Endothelial cell of umbilical vein (primary cell): ENCODE measurements at places on chromosomes 1 and 21. TPM values are rescaled to one million over a fixed set of nuclear protein-coding genes. Genes with fewer than 3 reads are reported as not detected.

Gene CLCA4
- total RNA-seq: not detected in 2 replicates

Gene DIO1
- not detected in 2 replicates for total RNA-seq

Gene SIPA1L2
- total RNA-seq: 12.8 and 14.2 TPM in 2 replicates

Gene PLA2G2D
- not detected in 2 replicates for total RNA-seq

GRCh38 chr1:24411963-24412362, 1.6 kb downstream of the STPG1 start:
- no peak overlapping the region for H3K4me3 ChIP-seq
- no peaks in the 10 kb centered on the region for H3K27me3 ChIP-seq
- H3K4me1 ChIP-seq: peaks cover 27% of the 10 kb centered on the region
- H3K36me3 ChIP-seq: no peaks in the 10 kb centered on the region
- no peak for DNase-seq
- H3K27ac ChIP-seq: peak overlapping the region; percentile 3

GRCh38 chr1:223700942-223701637, 11.2 kb upstream of the CAPN2 start:
- no peaks in the 10 kb centered on the region for H3K36me3 ChIP-seq
- peaks cover 37% of the 10 kb centered on the region for H3K4me1 ChIP-seq
- no peak overlapping the region for H3K4me3 ChIP-seq
- H3K27ac ChIP-seq: peak overlapping the region; percentile 73
- DNase-seq: peak; percentile 74
- H3K27me3 ChIP-seq: no peaks in the 10 kb centered on the region

DNA sequence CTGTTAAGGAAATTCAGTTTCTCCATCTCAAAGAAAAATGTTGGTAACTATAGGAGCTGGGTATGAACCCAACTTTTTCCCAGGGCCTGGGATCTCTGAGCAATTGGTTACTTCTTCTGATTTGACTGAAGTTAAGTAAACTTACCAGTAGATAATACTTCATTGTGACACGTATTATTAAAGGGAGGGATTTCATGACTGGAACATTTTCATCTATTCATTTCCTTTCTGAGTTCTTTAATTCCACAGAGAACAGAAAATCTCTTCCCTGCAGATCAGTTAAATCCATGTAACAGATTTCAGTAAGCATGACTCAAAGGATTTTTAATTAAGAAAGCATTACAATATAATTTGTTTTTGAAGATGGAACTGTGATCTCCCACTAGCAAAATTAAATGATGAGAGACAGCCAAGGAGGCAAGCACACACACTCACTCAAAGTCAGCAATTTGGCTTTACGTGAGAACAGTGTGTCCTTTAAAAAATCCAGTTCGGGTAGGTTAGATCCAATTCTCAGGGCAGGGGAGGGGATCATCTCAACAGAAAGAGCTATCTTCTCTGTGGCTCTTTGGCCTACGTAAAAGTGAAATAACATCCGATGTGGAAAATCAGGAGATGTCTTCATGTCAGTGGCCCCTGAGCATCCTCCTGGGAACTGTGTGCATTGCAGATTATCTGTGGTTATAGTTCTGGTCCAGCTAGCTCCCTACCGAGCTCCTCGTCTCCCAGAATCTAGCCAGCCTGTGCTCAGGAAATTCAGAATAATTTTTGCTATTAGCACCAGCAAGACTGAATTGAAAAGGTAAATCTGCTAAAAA, 10.8 kb upstream of the MYOC start:
- H3K4me1 ChIP-seq: no peaks in the 10 kb centered on the region
- H3K4me3 ChIP-seq: no peak overlapping the region
